ENCODE measurements at places on chromosomes 3 and 15. TPM values are rescaled to one million over a fixed set of nuclear protein-coding genes. Genes with fewer than 3 reads are reported as not detected.

Gene TRANK1
- total RNA-seq: 4.7 TPM

Gene ARL14
- 0.72 TPM for total RNA-seq

Gene VWA5B2
- total RNA-seq: not detected

Gene LCMT2
- 9.8 TPM for total RNA-seq

Gene TLR9
- not detected for total RNA-seq

Gene POC1A
- 9.8 TPM for total RNA-seq

Gene CCDC39
- total RNA-seq: not detected

Gene FBXW12
- not detected for total RNA-seq

Gene HRG
- 0.16 TPM for total RNA-seq

Gene GABRG3
- total RNA-seq: not detected

Gene NMNAT3
- 1.9 TPM for total RNA-seq

Gene SKOR1
- total RNA-seq: 0.17 TPM

Gene CFAP20DC
- 1.1 TPM for total RNA-seq

Gene ELL3
- 0.61 TPM for total RNA-seq

Gene CFAP161
- not detected for total RNA-seq

All from MCF 10A (cell line).